Stimulated activated CD8-positive, alpha-beta memory T cell treated with anti-CD3 and anti-CD28 coated beads, Interleukin-4, amount 100 ng/mL, for 4 hours (primary cell): ENCODE measurements at places on chromosomes 4 and X.
A peak's percentile ranks its signal among the peaks of the same experiment; 100 is the strongest.

GRCh38 chr4:99827454-99827853, 10.8 kb downstream of the DAPP1 start:
- DNase-seq, result no peak

GRCh38 chr4:150152766-150153165, 74.5 kb downstream of the DCLK2 start:
- DNase-seq, result no peak

GRCh38 chr4:113407409-113407808, 354.1 kb downstream of the CAMK2D start:
- no peak for DNase-seq

GRCh38 chrX:45743081-45743533, 542.4 kb upstream of the DIPK2B start:
- no peak for DNase-seq

DNA sequence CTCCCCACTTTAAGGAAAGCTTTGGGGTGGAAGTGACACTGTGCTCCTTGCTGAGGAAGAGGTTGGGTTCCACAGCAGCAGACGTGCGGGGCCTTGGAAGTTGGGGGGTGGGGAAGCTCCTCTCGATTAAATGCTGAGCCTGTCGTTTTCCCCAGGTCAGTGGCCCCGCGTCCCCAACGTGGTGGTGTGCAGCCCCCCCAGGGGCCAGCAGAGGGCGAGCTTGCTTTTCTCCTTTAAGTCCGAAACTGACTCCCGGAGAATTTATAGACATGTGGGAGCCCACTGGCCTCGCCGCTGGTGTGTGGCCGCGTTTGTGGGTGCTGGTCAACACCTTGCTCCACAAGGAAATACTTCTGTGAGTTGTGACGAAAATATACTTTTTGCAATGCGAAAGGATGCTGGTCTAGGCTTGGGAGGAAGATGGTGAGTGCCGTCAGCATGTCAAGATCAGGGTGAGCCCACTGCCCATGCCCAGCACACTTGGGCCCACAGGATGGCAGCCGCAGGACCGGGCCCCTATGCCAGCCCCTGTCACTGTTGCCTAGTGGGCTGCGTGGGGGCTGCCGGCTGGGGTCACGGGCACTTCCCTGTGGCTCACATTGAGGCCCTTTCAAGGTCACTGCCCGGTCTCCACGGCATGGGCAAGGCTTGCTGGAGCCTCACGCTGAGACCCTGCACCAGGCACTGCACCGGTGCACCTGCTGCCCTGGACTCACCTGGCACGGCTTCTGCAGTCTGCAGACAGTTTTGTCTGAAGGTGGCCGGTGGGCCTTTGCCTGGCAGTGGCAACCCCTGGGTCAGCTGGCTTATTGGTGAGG, 9.4 kb downstream of the UVSSA start:
- DNase-seq, result no peak

GRCh38 chrX:135003876-135004623, 13.3 kb downstream of the SMIM10 start:
- DNase-seq, result peak; percentile 72

GRCh38 chrX:129590596-129590995, 50.5 kb downstream of the OCRL start:
- no peak for DNase-seq

- no peak for DNase-seq
Observed at GRCh38 chr4:75745161-75745560, 20.8 kb downstream of the USO1 start.
